Activated naive CD8-positive, alpha-beta T cell treated with anti-CD3 and anti-CD28 coated beads for 36 hours (primary cell): ENCODE measurements at places on chromosomes 3 and 15.

- no peak for DNase-seq
Measured at GRCh38 chr15:33641069-33641468, 327.2 kb upstream of the CHRM5 start.

DNA sequence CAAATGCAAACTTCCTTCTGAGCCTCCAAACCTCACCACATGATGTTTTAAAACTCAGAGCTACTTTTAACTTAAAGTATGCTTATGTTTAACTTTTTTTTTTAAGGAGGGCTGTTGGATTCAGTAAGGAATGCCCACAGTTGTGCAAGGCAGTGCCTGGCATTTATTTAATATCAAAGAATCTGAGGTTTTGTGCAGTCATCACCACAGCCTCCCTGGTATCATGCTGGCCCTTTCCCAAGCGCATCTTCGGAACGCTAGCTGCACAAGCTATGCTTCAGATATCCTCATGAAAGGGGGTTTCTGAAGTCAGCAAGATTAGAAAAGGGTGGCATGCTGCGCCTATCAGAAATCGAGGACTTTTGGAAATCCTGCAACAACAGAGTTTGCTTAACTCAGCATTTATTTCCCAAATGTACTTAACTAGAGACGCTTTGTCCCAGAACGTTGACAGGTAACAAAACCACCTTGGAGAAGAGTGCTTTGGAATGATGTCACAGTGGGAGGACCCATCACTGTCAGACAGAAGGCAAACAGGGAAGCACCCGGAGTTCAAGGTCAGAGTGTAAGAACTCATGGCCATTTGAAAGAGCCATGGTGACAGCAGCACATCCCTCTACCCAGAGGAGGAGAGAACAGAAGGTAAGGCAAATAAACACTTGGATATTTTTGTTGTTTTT, 120.2 kb upstream of the IGF1R start:
- no peak for DNase-seq

- no peak for DNase-seq
Measured at GRCh38 chr3:58536501-58537411, at the start of gene ACOX2. Gene ACOX2, minus strand, starts transcription at chr3:58537190. Its CDS starts 2,084 bp downstream, at chr3:58535106.

GRCh38 chr3:123552768-123553167, 32.1 kb downstream of the HACD2 start:
- no peak for DNase-seq

- DNase-seq, result no peak
Measured at GRCh38 chr15:35519541-35520149, 26.3 kb downstream of the DPH6 start.

- DNase-seq, result no peak
Measured at GRCh38 chr3:108091498-108092250, 843 bp upstream of the CD47 start.

- no peak for DNase-seq
Measured at GRCh38 chr3:14902719-14903118, 44.7 kb upstream of the NR2C2 start.

DNA sequence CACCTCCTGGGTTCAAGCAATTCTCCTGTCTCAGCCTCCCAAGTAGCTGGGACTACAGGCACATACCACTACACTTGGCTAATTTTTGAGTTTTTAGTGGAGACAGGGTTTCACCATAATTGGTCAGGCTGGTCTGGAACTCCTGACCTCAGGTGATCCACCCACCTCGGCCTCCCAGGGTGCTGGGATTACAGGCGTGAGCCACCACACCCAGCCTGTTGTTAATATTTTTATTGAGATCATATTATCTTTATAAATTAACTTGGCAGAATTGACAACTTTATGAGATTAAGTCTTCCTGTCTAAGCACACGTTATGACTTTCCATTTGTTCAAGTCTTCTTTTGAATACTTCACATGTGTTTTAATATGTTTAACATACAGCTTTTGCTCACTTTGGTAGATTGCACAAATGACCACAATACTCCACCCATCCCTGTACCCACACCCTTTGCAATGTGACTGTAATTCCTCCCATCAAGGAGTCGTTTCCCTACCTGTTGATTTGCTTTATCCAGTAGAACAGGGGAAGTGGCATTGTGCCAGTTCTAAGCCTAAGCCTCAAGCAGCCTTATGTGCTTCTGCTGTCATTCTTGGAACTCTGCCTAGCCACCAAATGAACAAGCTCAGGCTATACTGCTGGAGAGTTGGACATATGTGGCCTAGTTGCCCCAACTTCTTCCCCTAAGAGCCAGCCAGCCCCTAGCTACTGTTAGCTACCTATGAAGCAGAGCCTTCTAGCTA, 8.2 kb downstream of the XYLB start:
- no peak for DNase-seq

DNA sequence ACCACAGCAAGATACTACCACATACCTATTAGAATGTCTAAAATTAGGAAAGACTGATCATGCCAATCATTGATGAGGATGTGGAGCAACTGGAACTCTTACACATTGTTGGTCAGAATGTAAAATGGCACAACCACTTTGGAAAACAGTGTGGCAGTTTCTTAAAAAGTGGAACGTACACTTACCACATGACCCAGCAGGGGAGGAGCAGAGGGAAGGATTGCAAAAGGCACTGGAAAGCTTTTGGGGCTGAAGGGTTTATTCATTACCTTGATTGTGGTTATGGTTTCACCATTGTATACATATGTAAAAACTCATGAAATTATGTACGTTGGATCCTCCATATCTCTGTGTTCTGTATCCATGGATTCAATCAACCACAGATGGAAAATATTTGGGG, 3.3 kb upstream of the EHD4 start:
- DNase-seq, result no peak

- DNase-seq, result no peak
Measured at GRCh38 chr15:69610277-69610676, 157.7 kb downstream of the RPLP1 start.

DNA sequence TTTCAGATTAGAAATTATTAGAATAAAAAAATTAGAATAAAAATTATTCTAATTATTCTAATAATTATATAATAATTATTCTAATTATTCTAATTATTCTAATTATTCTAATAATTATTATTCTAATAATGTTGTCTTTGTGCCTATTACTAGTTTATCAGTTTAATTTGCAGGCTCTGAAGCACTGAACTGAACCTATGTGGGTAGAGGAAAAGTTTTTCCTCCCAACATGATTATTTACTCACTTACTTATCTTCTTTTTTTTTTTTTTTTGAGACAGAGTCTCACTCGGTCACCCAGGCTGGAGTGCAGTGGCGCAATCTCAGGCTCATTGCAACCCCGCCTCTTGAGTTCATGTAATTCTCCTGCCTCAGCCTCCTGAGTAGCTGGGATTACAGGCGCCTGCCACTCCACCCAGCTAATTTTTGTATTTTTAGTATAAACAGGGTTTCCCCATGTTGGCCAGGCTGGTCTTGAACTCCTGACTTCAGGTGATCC, 39.7 kb upstream of the C15orf39 start:
- no peak for DNase-seq

GRCh38 chr15:78438619-78439285, 736 bp downstream of the IREB2 start:
- DNase-seq, result peak; percentile 36

DNA sequence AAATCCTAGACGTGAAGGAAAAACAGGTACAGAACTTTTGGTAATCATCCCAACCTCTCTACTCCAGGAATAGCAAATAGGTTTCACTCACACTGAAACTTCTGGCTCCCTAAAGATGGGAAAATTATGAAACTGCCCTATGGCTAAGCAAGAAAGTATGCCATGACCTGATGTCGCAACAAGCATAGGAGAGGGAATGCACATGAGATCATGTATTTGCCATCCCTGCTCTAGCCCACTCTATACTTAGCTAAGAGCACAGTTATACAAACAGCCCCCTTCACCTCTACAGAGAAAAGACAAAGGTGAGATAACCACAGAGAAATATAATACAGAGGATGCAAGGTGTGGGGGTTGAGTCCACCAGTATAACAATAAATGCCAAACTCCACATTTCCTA, 102.7 kb downstream of the TBC1D5 start:
- DNase-seq, result no peak

DNA sequence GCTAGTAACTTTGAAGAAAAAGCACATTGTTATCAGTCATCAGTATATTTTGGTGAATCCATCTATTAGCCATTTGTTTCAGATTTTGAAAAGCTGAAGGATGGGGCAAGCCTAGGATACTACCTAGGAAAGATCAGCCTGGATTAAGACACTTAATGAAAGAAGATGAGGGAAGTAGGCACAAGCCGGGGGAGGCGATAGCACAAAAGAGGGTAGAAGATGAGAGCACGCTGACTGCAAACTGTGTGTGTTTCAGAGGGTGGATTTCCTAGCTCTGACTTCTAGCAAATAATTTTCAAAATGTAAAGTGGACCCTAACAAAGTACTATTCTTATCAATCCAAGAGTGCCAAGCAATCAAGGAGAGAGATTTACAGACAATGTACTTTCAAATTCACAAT, 22.2 kb upstream of the SOX2 start:
- DNase-seq, result no peak

GRCh38 chr3:136772709-136773108, 20.5 kb upstream of the STAG1 start:
- DNase-seq, result no peak

- DNase-seq, result no peak
Measured at GRCh38 chr3:132879656-132880055, 157.4 kb upstream of the NPHP3 start.

- no peak for DNase-seq
Measured at GRCh38 chr15:78315686-78316282, 16.4 kb upstream of the SKIC8 start.

GRCh38 chr3:13073326-13074005, at the start of gene IQSEC1:
Gene IQSEC1, minus strand, starts transcription at chr3:13073429. Its CDS starts 415 bp downstream, at chr3:13073014.
- DNase-seq, result peak; percentile 76

DNA sequence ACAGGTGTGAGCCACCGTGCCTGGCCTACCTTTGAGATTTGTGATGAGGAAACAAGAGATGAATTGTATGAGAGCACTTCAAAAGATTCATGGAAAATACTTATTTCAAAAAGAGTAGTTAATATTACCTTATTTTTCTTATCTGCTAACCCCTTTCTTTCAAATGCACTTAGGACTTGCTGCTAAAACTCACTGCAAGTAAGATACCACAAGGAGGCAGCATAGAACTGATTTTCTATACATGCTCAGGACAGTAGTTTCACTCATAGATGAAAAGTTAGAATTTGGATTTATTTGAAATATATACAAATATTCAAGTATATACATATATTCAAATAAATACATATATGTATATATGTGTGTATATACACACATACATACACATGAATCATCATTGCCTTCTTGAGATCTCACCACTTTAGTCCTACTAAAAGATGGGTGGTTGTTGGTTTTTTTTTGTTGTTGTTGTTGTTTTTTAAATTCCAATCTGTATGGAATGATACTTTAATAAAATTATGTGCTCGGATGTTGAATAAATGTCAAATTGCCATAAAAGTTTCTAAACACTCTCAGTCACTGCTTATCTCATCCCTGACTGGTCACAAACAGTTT, 2.4 kb downstream of the CCNDBP1 start:
- DNase-seq, result no peak

DNA sequence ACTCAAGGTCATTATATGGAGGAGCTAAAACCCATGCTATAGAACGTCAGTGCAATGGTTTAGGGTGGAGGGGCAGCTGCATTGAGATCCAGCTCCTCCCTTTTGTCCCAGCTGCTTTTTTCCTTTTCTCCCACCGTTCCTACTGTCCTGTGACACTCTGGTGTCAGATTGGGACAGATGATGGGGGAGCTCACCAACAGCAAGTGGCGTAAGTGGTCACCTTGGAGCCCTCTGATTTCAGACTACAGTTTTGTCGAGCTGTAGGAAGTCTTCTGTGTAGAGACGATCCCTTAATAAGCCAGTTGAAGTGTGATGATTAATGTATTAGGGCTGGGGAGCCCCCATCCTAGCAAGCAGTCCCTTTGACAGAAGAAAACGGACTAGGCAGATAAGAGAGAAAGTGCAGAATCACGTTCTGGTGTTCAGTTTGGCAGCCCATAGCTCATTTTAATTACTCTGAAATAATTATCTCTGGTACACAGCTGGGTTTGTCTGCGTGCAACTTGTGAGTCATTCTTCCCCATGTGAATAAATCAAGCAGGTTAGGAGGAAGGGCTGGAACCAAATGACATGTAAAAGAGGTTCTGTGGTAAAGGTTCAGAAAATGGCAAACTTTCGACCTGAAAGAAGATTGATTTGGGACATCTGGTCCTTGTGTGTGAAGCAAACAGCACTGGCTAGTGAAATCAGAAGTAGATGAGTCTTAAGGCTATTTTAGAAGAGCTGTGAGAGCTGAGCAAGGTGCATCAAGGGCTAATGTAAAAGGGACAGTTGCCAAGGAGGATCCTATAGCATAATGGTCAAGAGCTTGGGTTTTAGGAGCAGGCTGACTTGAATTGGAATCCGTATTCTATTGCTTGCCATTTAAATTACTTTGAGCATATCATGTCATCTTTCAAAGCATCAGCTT, 241.4 kb downstream of the EDEM1 start:
- DNase-seq, result no peak

DNA sequence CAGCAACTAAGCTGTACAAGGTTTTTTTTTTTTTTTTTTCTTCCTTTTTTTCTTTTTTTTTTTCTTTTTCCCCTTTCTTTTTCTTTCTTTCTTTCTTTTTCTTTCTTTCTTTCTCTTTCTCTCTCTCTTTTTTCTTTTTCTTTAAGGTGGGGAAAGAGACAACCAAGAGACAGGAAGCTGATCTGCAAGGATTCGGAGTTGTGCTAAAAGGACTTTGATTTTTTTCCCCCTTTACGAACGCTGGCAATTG, 148 bp downstream of the RBMS3 start:
- no peak for DNase-seq

DNA sequence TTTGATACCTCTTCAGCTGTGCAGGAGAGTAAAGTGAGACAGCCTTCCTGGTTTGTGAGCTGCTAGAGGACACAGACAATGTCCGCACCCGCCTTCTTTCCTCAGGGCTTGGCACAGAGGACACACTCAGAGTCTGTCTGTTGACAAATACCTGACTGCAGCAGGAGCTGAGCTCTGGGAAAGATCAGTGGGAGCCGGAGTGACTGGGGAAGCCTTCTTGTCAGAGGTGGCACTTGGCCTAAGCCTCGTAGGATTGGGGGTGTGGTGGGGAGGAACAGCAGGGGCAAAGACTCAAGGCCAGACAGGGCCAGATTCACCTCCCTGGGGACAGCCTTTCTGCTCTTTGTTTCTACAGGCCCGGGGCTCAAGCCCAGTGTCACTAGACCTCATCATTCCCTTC, 3.3 kb upstream of the IL17RC start:
- DNase-seq, result no peak

DNA sequence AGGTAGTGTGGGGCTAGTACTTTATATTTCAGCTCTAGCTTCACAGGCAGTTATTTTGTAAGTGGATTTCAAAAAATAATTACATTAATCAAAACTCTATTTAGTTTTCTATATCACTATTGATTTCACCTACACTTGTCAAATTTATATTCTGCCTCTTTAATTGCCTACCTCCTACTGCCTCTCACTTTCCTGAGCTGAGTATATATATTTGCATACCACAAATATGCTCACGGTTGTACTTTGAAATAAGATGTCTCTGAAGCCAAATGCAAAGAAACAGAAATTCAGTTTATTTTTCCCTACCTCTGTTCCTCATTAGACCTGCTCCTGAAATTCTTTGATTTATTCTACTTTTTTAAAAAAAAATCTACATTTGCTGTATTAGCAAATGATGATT, 309.3 kb upstream of the TGFBR2 start:
- no peak for DNase-seq

- DNase-seq, result no peak
Measured at GRCh38 chr3:11001020-11001657, 8.6 kb downstream of the SLC6A1 start.

- DNase-seq, result no peak
Measured at GRCh38 chr3:127428344-127428997, 140.6 kb upstream of the PRR20G start.

- peak; percentile 59 for DNase-seq
Measured at GRCh38 chr15:69523010-69524001, 70.7 kb downstream of the RPLP1 start.
